Stimulated activated CD4-positive, alpha-beta T cell treated with anti-CD3 and anti-CD28 coated beads, Interleukin-15, amount 100 ng/mL, for 24 hours (primary cell): ENCODE measurements at places on chromosomes 1 and 21.
A peak's percentile ranks its signal among the peaks of the same experiment; 100 is the strongest.

DNA sequence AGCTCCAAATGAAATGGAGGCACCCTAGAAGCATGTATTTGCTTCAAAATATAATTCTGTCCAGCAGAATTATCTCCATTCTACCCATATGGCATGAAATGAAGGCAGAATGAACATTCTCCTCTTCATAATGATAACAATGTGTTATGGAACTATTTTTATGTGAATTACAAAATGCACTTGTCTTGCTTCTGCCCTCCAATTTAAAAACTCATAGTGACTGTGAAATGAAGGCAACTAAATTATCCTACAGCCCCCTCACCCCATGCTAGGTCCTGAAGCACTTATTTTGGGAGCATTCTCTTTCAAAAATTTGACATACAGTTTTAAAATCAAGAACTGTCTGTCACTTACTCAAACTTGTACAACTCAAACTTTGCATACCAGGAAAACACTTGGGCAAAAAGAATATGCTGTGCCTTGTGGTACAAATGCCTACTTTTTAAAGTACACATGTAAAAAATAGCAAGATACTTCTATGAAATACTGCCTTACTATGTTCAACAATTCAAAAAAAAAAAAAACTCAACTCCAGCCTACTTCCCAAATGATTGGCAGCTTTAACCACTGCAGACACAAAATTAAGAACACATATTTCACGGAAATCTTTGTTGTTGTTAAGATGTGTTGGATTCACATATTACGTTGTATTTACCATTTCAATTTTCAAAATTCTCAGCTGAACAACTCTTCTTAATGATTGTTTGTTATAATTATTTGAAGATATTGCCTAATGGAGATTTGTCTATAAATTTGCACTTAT lies 213.3 kb upstream of the NFIA start:
- no peak for DNase-seq

DNA sequence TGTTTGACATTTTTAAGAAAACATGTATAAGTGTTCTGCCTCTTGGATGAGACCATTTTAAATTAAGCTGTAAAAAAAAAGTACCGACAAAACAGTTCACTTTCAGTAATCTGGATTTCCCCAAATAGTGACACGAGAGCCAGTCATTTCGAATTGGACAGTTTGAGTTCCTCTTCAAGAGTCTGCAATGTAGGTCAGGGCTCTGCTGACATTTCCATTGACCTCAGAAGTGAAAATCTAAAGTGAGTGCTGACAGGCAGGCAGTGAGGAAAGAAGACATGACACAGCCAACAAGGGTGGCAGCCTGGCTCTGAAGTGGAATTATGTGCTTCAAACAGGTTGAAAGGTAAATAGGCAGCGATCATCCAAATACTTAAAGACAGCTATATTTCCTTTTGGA lies at the start of gene IL23R:
Gene IL23R (plus strand): TSS at position 259 of the 400 bp plus-strand sequence. CDS start 1,667 bp downstream, outside the sequence.
- peak; percentile 63 for DNase-seq

GRCh38 chr1:171803045-171803444 lies 21.6 kb downstream of the METTL13 start:
- DNase-seq, result no peak

GRCh38 chr1:224432146-224432545 lies 2.5 kb downstream of the WDR26 start:
- DNase-seq, result no peak

- DNase-seq, result no peak
These were observed 49.1 kb upstream of the CR2 start for GRCh38 chr1:207404849-207405525.

- no peak for DNase-seq
These were observed 18.7 kb downstream of the CHRNB2 start for GRCh38 chr1:154586231-154586630.

GRCh38 chr1:63548877-63549276 lies 25.6 kb downstream of the EFCAB7 start:
- no peak for DNase-seq

DNA sequence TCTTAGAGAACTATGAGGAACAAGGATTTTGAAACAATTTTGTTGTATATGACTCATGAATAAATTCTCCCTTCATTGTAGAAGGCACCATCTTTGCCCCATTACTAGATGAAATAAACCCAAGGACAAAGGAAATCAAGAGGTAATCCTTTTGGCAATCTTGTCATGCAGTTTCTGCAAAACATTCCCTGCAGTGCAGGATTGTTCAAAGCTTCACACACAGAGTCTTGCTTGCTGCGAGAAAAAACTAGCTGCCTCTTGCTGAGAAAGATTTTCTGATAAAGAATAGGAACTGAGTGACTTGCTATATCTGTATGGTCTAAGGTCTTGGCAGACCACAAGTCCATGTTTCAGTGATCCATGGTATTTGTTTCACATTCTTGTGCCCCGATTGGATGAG lies 657.4 kb upstream of the ADGRL4 start:
- no peak for DNase-seq

- DNase-seq, result no peak
These were observed 46.5 kb upstream of the TLR5 start for GRCh38 chr1:223189525-223189902.

DNA sequence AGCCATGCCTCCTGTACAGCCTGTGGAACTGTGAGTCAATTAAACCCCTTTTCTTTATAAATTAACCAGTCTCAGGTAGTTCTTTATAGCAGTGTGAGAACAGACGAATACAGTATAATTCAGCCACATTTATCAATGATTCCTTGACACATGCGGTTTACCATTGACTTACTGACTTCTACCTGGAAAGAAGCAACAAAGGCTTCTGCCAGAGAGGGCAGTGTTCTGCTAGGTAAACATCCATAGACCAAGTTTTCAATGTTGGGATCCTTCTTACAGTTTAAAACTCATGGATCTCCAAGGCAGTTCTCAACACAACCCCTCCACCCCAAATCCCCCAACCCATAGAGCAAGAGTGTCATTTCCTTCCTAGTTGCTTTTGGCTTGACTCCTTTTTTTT lies 150.6 kb downstream of the ZNF648 start:
- DNase-seq, result no peak

DNA sequence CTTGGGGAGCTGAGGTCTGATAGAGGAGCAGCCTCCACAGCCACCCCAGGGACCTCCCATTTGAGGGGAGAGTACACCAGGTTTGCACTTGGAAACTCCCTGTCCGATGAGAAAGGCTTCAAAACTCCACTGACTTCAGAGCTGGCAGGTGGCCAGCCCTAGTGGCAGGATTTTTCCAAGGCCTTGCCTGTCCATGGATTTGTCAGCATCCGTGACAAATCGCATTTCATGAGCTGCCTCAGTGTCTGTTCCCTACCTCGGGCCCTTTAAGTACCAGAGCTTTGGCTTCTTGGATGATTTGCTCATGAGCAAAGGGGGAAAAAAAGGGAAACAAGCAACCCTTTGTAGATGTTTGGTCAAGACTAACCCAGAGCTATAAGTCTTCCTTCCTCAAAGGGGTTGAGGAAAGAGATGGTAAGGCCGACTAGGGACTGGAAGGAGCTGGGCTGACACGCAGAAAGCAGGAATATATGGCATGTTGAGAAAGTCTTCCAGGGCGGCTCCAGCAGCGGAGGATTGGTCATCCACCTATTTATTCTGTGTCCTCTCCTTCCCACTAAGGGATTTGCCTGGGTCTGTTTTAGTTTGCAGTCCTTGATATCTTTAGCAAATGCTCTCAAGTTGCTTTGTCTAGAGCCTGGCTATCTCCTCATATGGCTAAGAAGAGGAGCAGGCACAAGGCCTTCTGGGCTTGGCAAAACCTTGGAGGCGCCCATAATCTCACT lies 2.7 kb upstream of the HSPG2 start:
- DNase-seq, result no peak

GRCh38 chr21:15138490-15138889 lies 73.7 kb upstream of the NRIP1 start:
- DNase-seq, result no peak

GRCh38 chr1:32639489-32640075 lies 10.8 kb downstream of the ZBTB8OS start:
- DNase-seq, result no peak

DNA sequence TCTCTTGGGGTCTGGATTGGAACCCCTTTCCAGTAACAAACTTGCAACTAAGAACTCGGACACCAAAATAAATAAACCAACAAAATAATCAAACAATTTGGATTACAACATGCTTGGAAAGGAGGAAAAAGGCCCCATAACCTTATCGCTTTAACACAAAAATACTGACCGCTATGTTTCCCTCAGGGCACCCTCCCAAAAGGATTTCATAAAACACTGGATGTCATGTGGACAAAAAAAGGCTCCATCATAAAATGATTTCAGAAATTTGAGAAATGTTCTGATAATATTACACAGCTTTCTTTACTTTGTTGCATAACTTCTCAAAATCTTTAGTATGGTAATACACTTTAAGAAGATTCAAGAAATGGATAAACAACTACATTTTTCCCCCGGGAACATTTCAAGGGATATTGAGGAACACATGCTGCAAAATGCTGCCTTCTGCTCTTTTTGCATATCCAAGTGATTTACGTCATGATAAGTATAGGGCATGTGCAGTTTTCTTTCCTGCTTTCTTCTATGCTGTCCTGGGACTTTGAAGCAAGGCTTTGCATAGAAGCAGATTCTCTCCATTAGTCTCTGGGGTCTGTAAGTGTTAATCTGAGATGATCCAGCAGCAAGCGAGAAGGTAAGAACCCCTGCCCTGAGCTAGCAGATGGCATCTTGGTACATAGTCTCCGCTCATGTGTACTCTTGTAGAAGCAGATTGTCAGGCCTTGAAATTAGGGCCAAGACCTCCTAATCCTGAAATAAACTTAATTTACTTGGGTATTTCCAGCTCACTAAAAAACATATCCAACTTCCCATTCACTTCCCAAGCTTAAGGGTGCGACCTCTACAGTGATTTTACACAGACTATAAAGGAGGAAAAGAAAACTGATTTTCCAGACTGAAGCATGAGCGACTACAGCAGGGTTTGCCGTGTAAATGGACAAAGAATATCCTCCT lies 85.5 kb upstream of the KIAA0040 start:
- DNase-seq, result no peak

GRCh38 chr1:160460214-160460642 lies 59.9 kb downstream of the VANGL2 start:
- peak; percentile 46 for DNase-seq

- peak; percentile 91 for DNase-seq
These were observed 4.4 kb upstream of the ZNF692 start for GRCh38 chr1:248862998-248863881.

- DNase-seq, result no peak
These were observed 25.2 kb upstream of the TRIM45 start for GRCh38 chr1:117146575-117147340.

- no peak for DNase-seq
These were observed 61.6 kb upstream of the ADARB1 start for GRCh38 chr21:45012662-45013259.

GRCh38 chr1:99675994-99676393 lies 30.1 kb downstream of the PALMD start:
- no peak for DNase-seq

- DNase-seq, result no peak
These were observed 519.8 kb downstream of the COL11A1 start for GRCh38 chr1:102588536-102588935.

DNA sequence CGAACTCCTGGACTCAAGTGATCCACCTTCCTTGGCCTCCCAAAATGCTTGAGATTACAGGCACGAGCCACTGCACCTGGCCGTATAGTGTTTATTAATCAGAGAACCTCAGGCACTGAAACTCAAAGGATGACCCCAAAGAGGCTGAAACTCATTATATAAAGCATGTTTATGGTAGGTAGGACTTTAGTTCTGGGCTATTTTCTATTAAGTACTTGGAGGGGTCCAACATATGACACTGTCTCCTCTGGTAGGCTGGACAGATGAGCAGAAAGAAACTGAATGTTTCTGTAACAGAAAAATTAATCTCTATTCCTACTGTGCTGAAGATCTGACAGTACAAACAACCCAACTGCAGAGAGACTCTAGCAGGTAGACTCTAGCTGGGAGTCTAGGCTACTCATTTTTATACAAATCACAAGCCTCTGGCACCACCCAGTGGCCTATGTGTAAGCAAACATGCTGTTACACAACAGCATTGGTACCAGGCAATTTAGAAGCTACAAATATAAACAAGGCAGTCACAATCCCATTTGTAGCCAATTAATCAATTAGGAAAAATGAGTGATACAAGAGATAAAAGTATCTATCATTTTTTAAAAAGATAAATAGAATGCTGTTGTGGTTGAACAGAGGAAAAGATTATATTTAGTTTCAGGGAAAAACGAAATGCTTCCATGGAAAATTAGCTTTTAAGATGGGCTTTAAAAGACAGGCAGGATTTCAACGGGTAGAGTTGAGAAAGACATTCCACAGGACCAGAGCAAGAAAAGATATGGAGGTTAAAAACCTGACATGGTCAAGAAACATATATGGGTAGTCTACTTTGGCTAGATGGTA lies 10.4 kb downstream of the DCAF8 start:
- peak; percentile 55 for DNase-seq

- DNase-seq, result no peak
These were observed 8.9 kb upstream of the IGFN1 start for GRCh38 chr1:201181726-201182125.

GRCh38 chr1:117585086-117585485 lies 20.8 kb upstream of the TENT5C start:
- no peak for DNase-seq

DNA sequence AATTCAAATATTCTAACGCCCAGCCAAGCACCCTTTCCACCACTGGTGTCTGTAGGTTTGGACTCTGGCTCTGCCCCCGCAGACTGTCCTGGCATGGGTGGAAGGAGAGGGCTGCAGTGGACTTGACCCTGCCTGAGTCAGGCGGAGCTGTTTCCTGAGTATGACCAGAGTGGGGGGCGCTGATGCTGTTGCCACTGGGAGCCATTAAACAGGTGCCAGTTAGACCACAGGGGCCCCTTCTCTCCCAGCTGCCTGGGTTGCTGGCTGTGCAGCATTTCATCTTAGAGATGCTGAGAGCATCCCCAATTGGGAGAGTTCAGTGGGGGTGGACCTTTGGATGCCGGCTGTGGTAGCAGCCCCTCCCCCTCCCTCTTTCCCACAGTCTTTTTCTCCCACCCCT lies 539.5 kb downstream of the MATN1 start:
- no peak for DNase-seq

DNA sequence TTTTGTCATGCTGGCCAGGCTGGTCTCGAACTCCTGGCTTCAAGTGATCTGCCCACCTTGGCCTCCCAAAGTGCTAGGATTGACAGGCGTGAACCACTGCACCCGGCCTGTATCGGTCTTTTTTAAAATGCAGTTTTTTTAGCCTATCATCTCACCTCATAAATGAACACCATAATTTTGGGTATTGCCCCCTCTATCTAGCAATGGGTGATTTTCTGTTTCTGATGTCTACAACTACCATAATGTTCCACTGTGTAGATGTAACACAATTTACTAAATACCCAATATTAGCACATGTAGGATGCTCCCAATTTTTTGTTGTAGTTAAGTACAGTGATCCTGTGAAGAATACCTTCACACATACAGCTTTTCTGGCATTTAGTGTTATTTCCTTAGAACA lies 2.0 kb upstream of the CAMTA1 start:
- no peak for DNase-seq

DNA sequence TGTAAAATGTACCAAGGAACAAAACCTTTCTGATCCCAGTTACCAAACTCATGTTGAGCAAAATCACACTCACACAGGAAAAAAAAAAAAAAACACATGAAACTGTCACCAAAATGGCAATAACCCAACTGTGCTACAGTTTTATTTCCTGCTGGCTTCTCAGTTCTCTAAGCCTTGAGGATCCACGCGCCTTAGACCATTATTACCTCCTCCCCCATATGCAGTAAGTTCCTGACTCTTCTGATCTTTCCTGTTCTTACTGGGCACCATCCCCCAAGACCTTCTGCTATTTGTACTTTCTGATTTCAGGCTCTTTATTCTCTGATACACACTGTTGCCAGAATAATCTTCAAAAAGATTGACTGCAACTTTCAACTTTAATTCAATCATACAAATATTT lies 79.6 kb downstream of the SLC45A1 start:
- DNase-seq, result peak; percentile 22
